ENCODE measurements at places on chromosomes 16 and 17. TPM values are rescaled to one million over a fixed set of nuclear protein-coding genes. Genes with fewer than 3 reads are reported as not detected.

CCDC78 gene
- 0.63 TPM for total RNA-seq

FBXO39 gene
- total RNA-seq = 0.20 TPM

SLC13A5 gene
- total RNA-seq = not detected

CHD3 gene
- total RNA-seq = 202 TPM
